ENCODE measurements at places on chromosomes 13 and 19.

- no peak for DNase-seq
These were observed 137.3 kb upstream of the ZNF507 start for GRCh38 chr19:32208060-32208459.

DNA sequence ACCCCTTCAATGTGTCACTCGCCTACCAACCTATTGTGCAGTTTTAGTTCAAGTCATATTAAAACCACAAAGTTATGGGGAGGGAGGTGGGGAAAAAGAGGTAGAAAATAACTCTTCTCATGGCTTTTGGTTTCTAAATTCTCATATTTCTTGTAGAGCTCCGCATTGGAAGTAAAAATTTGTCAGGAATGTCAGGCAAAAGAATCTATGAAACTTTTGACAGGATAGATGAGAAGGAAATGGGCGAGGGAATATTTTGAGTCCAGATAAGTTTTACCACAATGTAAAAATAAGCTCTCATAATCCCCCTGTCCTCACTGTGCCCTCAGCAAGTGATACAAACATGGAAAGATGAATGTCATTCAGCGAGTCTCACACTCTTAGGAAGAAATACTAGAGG, 270.4 kb downstream of the DLEU7 start:
- DNase-seq = no peak

DNA sequence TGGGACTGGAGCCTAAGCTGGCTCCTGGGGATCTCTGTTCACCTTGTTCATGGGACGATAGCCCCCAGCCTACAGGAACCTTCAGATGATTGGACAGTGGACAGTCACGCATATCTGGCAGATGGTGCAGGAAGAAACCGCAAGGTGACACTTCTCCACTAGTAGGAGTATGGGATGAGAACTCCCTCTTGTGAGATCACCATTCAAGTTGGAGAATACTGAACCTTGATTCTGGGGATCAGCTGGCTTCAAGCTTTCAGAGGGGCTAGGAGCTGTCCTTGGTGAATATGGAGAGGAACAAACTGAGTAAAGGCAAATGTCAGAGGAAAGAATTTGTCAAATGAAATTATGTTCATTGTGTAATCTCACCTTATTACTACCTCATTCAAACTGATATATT, 204.5 kb downstream of the PDS5B start:
- DNase-seq = no peak

GRCh38 chr19:44611812-44612295, 1.5 kb upstream of the IGSF23 start:
- DNase-seq = no peak

DNA sequence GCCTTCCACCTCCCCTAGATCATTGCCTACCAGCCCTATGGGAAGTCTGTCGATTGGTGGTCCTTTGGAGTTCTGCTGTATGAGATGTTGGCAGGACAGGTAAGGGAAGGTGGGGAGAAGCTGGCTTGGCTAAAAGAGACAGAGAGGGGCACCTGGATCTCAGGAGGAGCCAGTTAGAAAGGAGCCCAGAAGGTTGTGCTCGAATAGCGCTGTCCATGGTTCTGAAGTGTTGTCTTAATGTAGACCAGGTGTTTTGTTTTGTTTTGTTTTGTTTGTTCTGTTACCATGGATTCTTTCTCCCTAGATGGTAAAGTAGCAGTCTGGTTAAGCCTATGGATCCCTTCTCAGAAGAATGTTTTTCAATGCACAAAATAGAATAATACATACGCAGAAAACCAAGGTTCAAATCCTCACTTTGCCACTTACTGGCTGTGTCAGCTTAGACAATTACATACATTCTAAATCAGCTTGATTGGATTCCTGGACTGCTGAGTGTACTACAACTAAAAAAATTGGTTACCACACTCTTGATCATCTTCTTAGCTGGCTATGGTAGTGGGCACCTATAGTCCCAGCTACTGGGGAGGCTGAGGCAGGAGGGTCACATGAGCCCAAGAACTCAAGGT, 5.9 kb upstream of the CACNG7 start:
- no peak for DNase-seq

- no peak for DNase-seq
These were observed 271.1 kb downstream of the KCNRG start for GRCh38 chr13:50286324-50286723.

- DNase-seq = no peak
These were observed 21.2 kb upstream of the SCEL start for GRCh38 chr13:77514336-77514726.

DNA sequence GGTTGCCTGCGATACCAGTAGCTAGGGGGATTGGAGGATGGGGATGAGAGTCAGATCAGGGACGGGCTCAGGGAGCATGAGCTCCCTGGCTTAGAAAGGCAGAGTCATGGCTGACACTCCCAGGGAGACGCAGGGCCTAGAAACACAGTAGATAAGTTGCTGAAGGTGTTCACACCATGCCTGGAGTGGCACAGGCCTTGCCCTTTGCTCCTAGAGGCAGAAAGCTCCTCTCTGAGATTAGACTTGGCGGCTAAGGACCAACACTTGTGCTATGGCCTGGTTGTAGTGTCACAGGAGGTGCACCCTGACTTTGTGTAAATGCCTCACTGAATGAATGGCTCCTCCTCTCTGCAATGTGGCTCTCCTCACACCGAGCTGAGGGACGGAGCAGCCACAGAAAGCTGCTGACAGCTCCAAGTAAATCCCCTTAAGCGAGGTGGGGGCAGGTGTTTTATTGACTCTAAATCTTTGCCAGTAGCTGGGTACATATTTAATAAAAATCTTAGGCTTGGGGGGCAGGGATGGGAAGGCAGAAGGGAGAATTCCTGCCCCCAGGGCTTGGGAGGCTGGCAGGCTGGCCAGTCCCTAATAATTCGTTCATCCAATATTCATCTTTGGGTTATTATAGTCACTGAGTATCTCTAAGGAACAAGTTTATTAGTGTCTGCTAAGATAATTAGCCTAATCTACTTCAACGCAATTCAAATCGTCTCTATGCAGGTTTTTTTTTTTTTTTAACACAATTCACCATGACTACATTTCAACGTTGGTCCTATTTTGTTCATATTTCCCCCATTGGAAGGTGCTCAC, 54.9 kb downstream of the SIAH3 start:
- DNase-seq = no peak

- DNase-seq = no peak
These were observed 350.0 kb downstream of the DCT start for GRCh38 chr13:94129490-94129894.

- no peak for DNase-seq
These were observed 664 bp downstream of the MAST3 start for GRCh38 chr19:18097993-18098890.

- no peak for DNase-seq
These were observed 61.4 kb downstream of the ERCC5 start for GRCh38 chr13:102907016-102907756.
